ENCODE measurements at places on chromosomes 6 and 20.

DNA sequence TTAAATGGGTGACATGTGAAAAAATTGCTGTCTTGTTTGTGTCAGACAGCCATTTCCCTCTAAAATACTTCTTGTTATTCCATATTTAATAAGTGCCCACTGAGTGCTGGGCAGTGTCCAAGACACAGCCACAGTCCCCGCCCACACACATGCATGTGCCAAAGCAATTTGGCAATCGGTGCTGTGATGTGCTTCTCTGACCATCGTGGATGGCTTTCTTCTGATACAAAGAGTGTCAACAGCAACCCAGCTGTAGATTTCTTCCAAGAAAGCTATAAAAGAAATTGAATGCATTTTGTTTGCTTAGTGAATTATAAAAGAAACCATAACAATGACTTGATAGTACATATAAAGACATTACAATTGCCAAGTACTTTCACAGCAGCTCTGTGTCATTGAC, 140.5 kb upstream of the ATXN1 start:
- DNase-seq = no peak

DNA sequence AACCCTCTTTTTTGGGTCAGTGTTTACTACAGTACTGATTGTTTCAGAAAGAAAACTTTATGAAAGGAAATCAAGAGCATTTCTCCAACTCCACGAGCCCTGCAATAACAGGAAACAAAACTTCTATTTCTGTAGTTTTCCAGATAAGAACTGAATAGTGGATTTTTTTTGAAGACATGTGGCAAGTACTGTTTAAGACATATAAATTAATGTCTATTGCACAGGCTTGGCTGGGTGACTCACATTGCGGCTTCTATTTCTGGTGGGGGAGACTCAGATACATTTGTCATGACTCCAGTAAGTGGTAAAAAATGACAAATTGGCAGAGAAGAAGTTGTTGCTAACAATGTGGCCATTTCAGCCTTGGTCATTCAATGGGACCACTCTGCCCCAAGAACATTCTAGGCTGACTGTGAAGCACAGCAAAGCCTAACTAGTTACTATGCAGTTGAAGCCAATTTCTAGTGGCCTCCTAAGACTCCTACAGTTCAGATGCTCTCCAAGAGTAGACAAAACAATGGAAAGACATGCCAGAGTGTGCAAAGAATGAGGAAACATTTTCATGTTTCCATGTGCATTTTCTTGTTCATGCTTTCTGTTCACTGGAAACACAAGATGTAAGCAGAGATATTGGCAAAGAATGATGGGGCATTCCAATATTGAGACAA, 200.9 kb downstream of the EDN1 start:
- DNase-seq = no peak

DNA sequence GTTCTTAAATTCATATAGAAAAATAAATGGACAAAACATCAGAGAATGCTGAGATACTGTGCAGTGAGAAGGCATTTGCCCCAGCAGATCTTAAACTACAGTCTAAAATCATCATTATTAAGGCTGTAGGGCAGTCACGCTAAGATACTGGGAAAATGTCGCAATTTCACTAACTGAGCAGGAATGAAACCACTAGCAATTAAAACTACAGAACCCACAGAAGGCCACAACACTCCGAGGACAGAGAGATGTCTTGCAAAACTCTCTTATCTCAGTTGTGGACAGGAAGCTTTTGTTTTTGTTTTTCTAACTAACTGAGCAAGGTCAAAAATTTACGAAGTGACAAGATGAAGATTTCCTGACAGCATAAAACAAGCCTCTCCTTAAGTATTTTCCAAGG, 18.2 kb downstream of the GNAS-AS1 start:
- DNase-seq = no peak

- no peak for DNase-seq
Observed at GRCh38 chr20:12715991-12716680, 292.6 kb upstream of the SPTLC3 start.

- DNase-seq = no peak
Observed at GRCh38 chr20:5432030-5432429, 115.3 kb upstream of the PROKR2 start.

GRCh38 chr6:117138920-117139319, 126.4 kb upstream of the VGLL2 start:
- DNase-seq = no peak

GRCh38 chr20:3739054-3739925, 6.8 kb downstream of the HSPA12B start:
- no peak for DNase-seq

DNA sequence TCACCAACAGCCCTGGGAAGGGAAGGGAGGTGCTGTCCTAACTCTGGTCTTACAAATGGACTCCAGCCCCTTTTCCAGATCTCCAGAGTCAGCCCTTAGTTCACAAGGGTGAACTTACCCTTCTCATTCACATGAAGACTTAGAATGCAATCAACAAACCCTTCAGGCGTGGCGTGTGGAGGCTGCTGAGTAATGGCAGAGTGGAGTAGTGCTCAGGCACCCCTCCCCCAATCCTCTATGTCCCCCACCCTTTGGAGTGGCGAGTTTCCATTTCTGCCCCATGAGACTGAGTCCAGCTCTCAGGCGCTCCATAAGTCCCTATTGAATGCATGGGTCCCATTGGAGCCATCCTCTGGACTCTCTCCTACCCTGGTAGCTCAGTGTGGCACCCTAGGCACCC, 3.3 kb downstream of the SNAI1 start:
- DNase-seq = no peak

GRCh38 chr6:52377538-52378221, 15.7 kb downstream of the PAQR8 start:
- no peak for DNase-seq

GRCh38 chr6:131163886-131164285, 28.6 kb downstream of the AKAP7 start:
- DNase-seq = no peak

- no peak for DNase-seq
Observed at GRCh38 chr6:54366667-54367327, 58.6 kb downstream of the TINAG start.

- DNase-seq = no peak
Observed at GRCh38 chr6:145761584-145761983, 26.3 kb upstream of the EPM2A start.

DNA sequence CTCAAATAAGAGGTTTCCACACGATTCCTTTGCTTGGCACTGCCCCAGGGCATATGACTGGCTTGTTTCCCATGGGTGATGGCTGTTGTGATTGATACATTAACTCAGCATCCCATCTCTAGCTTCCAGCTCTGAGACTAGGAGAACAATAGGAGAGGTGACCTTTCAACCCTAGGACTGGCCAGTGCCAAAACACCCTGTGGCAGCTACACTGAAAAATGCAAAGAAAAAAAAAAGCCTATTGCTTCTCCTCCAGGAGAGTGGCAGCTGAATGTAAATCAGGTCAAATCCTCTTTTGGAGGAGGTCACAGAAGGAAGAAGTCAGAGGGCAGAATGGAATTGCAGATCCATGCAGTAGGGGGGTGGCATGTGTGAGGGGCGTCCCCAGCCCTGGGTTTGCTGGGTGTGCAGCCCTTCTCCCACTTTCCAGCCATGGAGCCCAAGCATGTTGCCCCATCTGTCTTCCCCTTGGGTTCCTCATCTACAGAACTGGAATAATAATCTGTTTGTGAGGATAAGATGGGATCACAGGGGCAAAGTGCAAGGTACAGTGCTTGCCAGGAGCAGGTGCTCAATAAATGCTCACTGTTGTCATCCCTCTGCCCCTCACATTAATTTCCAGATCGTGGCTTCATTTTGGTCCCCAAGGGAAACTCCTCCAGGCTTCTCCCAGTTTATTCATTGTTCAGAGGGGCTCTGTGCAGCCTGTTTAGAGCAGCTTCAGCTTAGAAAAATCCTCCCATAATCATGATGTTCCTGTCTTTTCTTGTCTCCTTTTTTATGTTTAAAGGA, 245.0 kb upstream of the RIN2 start:
- DNase-seq = no peak

- no peak for DNase-seq
Observed at GRCh38 chr20:17511401-17511800, 19.8 kb downstream of the BFSP1 start.

DNA sequence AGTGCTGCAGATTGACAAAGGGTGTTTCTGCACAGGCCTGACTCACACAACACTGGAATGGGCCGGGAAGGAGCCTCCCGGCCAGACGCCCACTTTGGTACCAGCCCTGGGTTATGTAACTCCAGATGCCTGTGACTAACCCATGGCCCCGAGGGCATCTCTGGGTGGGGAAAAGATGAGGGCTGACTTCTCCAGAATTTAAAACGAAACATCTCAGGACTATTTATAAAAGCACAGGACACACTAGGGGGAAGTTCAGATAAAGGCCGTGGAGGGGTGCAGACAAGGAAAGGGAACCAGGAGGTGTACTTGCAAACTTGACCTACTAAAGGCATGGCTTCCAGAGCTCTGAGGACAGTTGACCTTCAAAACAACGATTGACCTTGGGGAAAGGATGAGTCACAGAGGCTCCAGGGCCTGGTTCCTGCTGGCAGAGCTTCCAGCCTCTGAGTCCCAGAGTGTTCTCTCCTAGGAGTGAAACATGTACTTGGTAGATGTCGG, 196.9 kb downstream of the NFATC2 start:
- DNase-seq = no peak

DNA sequence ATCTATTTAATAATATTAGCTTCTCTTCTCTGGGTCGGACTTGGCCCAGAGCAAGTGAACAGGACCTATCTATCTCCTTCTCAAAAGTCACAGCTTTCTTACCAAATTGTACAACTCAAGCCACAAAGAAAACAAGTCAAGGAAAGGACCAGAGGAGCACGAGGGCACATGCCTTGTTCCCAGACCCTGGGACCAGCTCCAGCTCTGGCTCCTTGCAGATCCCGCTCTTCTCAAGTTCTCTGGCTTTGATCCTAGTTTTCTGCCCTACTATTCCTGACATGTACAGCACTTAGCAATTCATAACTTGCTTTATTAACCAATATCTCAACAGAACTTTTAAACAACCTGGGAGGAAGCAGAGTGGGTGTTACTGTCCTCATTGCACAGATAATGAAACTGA, 185.9 kb downstream of the ESR1 start:
- DNase-seq = no peak

DNA sequence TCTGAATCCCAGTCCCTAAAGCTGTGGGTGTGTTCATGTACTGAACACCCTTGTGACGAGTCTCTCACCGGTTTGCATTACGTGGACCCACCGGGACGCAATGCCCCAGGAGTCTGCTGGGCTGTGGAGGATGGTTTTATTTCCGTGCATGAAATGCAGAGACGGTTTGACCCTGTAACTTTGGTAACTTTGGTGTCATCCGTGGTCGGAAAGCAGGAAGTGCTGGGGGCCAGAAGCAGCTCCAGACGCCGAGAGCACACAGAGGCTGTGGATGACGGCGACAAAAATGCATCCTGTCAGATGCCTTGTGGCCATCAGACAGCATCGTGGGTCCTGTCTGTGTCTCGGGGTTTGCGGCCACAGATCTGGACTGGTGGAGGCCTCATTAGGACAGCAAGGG, 7.2 kb downstream of the BHLHE23 start:
- DNase-seq = no peak

- DNase-seq = no peak
Observed at GRCh38 chr6:158697811-158698210, 48.0 kb downstream of the SYTL3 start.

DNA sequence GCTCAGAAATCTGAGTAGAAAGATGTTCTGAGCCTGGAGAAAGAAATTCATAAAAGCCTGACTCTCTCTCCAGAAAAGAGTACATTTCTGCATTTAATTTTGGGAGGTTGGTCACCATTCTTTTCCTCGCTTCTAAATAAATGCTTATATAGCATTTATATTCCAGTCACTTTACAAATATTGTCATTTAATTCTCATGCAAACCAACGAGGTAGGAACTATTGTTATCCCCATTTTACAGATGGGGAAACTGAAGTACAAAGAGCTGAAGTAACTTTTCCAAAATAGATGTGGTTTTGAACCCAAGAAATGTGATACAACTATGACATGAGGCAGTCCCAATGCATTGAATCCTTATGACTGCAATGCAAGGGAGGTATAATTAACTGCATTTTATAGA, 4.5 kb upstream of the TRIB3 start:
- DNase-seq = no peak

DNA sequence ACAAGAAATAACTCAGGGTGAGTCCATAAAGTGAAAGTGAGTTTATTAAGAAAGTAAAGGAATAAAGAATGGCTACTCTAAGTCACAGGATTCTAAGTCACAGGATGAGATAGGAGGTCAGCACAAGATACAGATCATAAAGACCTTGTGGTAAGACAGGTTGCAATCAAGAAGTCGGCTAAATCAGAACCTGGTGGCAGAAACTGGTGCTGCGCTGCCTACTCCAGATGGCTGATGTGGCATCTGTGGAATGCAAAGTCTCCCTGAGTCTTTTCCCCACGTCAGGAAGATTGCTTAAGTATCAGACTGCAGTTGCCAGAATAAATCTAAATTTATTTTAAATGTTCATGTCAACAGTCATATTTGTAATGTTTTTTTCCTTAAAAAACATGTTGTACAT, 10.7 kb upstream of the KCNK15 start:
- no peak for DNase-seq

- no peak for DNase-seq
Observed at GRCh38 chr20:25198663-25199383, 3.3 kb downstream of the ENTPD6 start.

DNA sequence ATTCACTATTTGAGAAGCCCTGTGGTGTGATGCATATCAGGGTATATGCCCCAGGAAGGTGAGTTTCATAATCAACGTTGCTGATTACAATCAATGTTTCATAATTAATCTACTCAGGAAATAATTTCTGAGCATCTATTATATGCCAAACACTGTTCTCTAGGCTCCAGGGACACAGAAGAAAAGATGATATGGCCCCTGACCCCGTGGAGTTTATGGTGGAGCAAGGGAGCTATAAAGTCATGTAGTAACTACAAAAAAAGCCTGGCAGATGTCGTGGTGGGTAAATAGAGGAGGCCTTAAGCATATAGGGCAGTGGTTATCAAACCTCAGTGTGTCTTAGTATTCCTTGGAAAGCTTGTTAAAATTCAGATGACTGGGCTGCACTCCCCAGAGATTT, 40.1 kb upstream of the BCAS1 start:
- no peak for DNase-seq

GRCh38 chr6:19848465-19849029, 11.4 kb downstream of the ID4 start:
- DNase-seq = no peak

DNA sequence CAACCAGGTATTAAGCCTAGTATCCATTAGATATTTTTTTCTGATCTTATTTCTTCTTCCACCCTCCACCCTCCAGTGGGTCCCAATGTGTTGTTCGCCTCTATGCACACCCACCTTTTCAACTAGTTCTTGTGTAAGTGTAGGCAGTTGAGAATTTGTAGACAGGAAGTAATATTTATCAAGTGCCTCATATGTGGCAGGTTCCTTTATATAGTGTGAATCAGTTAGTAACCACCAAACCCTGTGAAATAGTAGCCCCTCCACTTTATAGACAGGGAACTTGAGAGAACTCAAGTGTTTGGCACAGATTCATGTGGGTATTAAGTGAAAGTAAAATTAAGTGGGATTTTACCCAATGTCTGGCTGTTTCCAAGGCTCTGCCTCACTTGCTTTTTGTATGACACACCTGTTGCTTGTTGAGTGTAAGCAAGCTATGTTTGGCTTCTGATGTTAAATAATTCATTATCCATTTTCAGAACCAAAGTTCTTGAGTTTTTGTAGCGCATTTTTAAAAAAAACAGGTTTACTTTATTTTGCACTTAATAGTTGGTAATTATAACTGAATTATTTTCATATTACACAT, 24.8 kb downstream of the AFDN start:
- DNase-seq = no peak

- no peak for DNase-seq
Observed at GRCh38 chr20:8647961-8648441, 420.9 kb upstream of the PLCB4 start.

Data from esophagus squamous epithelium (tissue), 5 donors.